Thymus (tissue), 14 donors: ENCODE measurements at places on chromosomes 4 and X.

- DNase-seq: no peak
- H3K4me3 ChIP-seq: no peak overlapping the region
- H3K4me1 ChIP-seq: no peaks in the 10 kb centered on the region
- no peaks in the 10 kb centered on the region for H3K27me3 ChIP-seq
- no peak overlapping the region for H3K27ac ChIP-seq
These were observed 9.7 kb upstream of the USO1 start for GRCh38 chr4:75714704-75715103.

- DNase-seq: no peak
- H3K27me3 ChIP-seq: no peaks in the 10 kb centered on the region
These were observed 175.4 kb upstream of the PSAPL1 start for GRCh38 chr4:7610022-7610670.

GRCh38 chr4:112775801-112776200 is 138.9 kb downstream of the LARP7 start:
- DNase-seq: no peak
- H3K4me1 ChIP-seq: no peaks in the 10 kb centered on the region
- H3K36me3 ChIP-seq: no peaks in the 10 kb centered on the region
- H3K27me3 ChIP-seq: no peaks in the 10 kb centered on the region
- H3K27ac ChIP-seq: no peak overlapping the region
- H3K4me3 ChIP-seq: no peak overlapping the region

DNA sequence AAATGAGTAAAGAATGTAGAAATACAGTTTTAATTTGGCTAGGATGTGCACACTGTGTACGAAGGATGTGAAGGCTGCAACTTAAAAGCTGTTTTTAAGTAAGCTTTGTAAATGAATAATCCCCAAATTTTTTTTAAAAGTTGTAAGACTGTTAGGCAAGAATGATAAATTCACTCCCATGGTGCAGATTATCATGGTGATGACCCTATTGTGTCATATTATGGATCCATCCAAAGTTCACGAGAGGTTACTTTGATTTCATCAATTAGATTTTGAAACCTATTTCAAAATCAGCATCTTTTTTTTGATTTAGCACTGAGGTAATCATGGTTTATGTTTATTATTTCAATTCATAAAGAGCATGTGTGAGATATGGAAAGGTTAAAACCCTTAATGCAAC is 62.9 kb upstream of the ETNPPL start:
- no peaks in the 10 kb centered on the region for H3K36me3 ChIP-seq
- H3K27ac ChIP-seq: no peak overlapping the region
- no peak for DNase-seq
- H3K27me3 ChIP-seq: no peaks in the 10 kb centered on the region

DNA sequence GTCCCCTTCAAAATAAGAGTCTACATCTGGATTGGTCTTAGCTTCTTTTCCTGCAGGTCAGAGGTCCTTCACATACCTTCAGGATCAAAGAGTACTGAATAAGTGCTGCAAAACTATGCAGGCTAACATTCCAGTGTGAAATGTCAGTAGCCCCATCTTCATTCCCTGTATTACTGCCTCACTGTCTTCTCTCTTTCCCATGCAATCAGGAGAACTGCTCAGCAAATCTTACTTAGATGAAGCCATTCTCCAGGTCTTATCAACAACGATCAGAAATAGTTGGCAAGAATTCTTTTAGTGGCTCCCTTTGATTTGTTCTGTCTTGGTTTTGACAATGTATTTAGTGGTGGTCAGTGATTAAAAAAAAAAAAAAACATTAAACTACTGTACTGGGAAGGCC is 26.0 kb upstream of the IQCM start:
- H3K27me3 ChIP-seq: no peaks in the 10 kb centered on the region
- no peaks in the 10 kb centered on the region for H3K4me1 ChIP-seq
- H3K27ac ChIP-seq: no peak overlapping the region

DNA sequence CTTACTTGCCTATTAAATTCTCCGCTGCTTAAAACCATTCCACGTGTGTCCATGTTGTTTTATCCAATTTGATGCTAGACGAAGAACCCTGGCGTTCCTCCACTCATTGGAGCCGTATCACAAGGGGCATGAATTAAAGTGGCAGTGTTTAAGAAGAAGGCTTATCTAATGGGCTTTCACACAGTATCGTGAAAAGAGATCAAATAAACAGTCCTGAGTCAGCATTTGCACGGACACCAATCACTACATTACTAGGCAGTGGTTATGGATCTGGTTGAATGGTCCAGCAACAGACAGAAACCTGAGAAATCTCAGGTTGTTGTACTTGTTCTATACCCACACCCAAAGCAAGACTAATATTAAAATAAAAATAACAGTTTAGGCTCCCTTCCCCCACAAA is 671.6 kb downstream of the FAT4 start:
- no peak for DNase-seq
- no peak overlapping the region for H3K27ac ChIP-seq
- H3K27me3 ChIP-seq: no peaks in the 10 kb centered on the region
- H3K4me3 ChIP-seq: no peak overlapping the region
- H3K36me3 ChIP-seq: no peaks in the 10 kb centered on the region
